ENCODE measurements at places on chromosomes 4 and X.

DNA sequence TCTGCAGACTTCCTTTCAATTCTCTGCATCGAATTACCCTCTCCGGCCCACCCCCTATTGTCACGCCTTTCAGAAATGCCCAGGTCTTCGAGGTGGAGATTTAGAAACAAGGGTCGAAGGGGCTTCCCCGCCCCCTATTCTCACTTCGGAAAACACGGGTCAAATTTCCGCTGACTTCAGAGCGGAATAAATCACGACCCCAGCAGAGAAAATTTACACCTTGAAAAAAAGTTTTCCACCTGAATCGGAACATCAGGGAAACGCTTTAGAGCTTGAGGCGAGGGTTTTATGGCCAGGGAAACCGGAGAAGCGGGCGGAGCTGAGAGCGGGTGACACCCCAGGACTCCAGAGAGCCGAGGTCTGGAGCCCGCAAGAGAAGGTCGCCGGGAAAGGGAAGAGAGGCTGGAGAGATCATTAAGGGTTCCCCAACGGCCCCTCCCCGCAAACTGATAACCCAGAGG is 1.6 kb downstream of the SHISA3 start:
- DNase-seq, result no peak

GRCh38 chr4:119050527-119051090 is 85.0 kb upstream of the MYOZ2 start:
- no peak for DNase-seq

- no peak for DNase-seq
These were observed 31.2 kb downstream of the CHM start for GRCh38 chrX:86016139-86016538.

DNA sequence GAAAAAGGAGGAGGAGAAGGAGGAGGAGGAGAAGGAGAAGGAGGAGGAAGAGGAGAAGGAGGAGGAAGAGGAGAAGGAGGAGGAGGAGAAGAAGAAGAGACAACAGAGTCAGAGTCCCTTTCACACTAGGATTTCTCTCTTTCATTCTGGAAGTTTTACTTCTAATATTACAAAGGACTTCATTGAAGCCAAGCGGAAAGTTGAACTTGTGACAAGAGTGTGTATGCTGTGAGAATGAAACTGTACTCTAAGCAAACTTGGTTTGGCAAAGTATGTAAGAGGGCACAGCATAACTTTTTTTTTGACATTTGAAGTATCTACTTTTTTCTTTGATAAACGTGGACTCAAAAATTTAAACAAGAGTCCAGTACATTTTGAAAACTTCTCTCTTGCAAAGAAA is 48.0 kb downstream of the CXCL8 start:
- DNase-seq, result no peak

DNA sequence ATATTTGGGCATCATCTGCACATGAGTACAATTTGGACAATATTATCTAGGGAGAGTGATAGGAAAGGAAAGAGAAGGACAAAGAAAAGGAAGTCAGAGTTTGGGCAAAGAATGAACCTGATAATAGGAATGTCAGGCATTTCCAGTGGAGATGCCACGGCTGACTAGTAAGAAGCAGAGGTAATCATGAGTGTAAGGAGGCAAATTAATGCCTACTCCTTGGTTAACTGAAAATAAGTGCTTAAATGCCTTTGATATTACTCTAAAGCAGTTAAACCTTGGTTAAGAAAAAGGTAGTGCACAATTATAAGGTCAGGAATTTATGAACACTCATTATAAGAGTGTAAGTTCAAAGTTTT is 99.2 kb upstream of the DDIT4L start:
- DNase-seq, result no peak

DNA sequence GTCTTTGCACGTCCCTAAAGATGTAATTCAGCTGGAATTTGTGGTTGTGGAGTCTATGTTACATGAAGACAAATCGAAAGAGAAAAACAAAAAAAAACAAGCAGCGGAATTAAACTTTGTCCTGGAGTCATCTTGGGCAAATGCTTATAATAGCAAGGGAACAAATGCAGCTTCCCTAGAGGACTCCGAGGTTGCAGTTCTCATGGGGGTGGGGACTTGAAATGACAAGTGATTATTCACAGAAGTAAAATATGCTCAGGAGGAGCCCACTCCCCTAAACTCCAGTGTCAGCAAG is 362.4 kb downstream of the ARHGAP24 start:
- no peak for DNase-seq

- no peak for DNase-seq
These were observed 417.0 kb downstream of the AFF2 start for GRCh38 chrX:148917441-148917840.

- no peak for DNase-seq
These were observed 23.1 kb upstream of the BMP2K start for GRCh38 chr4:78753091-78753490.

All from NCI-H1417 treated with DMSO at 0.1 percent for 48 hours (cell line).